ENCODE measurements at places on chromosomes 5 and 9.

DNA sequence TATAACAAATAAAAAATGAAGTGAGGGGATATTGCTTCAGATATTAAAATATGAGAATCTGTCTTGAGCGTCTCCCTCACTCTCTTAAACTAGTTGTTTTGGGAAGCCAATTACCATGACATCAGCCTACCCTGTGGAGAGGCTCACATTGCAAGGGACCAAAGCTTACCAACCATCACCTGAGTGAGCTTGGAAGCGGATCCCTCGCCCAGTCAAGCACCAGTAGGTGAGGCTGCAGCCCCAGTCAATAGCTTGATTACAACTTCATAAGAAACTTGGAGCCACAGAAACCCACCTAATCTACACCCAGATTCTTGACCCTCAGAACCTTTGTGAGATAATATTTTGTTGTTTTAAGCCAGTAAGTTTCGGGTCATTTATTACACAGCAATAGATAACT, 206.2 kb downstream of the CEMIP2 start:
- DNase-seq, result no peak

DNA sequence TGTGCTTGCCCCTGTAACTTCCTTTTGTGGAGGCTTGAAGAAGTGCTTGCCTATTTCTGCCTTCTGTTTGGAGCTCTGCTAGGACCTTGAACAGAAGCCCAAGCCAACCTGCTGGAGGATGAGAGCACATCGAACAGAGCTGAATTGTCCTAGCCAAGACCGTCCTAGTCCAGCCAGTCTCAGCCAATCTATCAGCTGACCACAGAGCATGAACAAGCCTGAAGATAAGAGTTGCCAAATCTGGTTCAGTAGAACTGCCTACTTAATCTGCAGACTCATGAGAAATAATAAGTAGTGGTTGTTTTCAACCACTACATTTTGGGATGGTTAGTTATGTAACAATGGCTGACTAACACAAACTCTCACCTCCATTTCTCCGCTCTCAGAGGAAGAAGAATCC, 4.4 kb upstream of the SNX2 start:
- DNase-seq, result no peak

- peak; percentile 58 for DNase-seq
Measured at GRCh38 chr9:113520109-113520642, 56.6 kb downstream of the RGS3 start.

DNA sequence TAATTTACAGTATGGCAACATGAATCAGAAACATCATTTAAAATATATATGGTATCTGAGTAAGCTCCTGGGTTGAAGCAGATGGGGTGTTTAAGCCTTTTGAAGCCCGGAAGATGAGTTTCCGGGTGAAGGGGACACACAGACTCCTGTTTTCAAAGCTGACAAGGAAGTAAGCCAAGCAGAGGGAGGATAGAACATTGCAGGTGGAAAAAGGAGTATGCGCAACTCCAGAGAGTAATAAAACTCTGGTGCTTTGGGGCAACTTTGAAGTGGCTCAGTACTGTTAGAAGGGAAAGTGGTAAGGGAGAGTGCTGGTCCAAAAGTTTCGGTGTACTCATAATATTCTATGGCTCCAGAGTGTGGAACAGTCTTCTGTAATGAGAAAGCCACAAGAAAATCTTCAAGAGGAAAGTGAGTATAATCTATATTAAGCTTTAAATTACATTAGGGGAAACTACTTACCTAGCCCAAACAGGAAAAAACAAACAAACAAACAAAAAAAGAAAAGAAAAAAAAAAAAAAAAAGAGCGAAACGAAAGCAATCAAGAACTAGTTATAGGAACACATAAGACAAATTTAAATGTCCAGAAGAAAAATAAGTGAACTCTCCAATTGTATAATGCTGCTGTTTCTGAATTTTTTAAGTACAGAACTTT, 2.3 kb upstream of the ST8SIA4 start:
- peak; percentile 3 for DNase-seq

DNA sequence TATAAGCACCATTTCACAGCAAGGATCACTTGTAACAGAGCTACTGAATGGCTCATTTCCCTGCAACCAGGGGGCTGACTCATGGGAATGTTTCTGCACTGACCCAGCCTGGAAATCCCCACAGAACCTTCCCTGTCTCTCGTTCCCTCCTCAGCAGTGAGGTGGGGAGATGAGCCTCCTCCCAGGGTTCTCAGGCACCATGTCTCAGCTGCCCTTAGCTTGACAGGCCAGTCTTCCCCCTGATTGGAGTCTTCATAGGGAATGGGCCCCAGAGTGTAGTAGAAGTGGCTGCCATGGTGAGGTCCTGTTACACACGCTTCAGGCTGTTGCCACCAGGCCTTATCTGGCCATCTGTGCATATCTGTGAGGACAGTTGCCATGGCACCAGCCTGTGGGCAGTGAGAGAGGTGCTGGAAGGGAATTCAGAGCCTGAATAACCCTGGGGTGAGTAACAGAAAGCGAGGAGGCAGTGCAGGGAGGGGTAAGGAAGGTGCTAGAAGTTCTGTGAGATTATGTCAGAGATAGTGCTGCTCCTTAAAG, 324.4 kb downstream of the ENC1 start:
- DNase-seq, result no peak

- no peak for DNase-seq
Measured at GRCh38 chr9:90038763-90039162, 434.0 kb downstream of the GADD45G start.

GRCh38 chr5:57831932-57832331, 349.3 kb upstream of the ACTBL2 start:
- DNase-seq, result no peak

Data from activated naive CD8-positive, alpha-beta T cell treated with anti-CD3 and anti-CD28 coated beads for 36 hours (primary cell).